NCI-H187 treated with DMSO at 0.1 percent for 48 hours (cell line): ENCODE measurements at places on chromosomes 1 and 21.

GRCh38 chr1:201883266-201883665 lies 5.4 kb upstream of the SHISA4 start:
- DNase-seq, result no peak

GRCh38 chr1:12502336-12503109 lies 115.5 kb downstream of the DHRS3 start:
- no peak for DNase-seq

GRCh38 chr1:161816201-161816600 lies 50.1 kb downstream of the ATF6 start:
- no peak for DNase-seq

- peak; percentile 1 for DNase-seq
These were observed 40.1 kb upstream of the MYSM1 start for GRCh38 chr1:58739856-58740466.

DNA sequence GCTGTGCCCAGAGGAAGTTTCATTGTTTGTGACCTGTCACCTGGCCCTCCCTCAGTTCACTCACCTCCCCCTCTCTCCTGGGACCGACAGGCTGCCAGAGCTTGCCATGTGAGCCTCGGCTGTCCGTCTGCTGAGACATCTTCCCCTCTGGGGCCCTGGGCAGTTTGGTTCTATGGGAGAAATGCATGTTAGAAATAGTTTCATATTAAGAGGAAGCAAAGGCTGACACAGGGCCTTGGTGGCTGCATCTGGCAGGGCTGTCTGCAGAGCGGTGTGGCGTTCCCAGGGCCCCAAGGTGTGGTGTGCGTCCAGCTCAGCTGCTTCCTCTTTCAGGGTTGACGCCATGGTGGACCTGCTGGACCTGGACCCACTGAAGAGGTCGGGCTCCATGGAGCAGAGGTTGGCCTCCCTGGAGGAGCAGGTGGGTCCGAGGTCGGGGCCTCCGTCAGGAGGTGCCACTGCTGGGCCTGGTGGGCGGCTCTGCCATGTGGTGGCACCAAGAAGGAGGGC lies 31.9 kb upstream of the LRRC3 start:
- DNase-seq, result no peak

- no peak for DNase-seq
These were observed 159.9 kb downstream of the ZBTB18 start for GRCh38 chr1:244210884-244211558.

GRCh38 chr1:241844593-241844992 lies 3.4 kb upstream of the EXO1 start:
- DNase-seq, result no peak

- DNase-seq, result no peak
These were observed 30.1 kb upstream of the CHAF1B start for GRCh38 chr21:36354918-36355680.

- no peak for DNase-seq
These were observed 29.5 kb upstream of the ECE1 start for GRCh38 chr1:21319447-21320407.

DNA sequence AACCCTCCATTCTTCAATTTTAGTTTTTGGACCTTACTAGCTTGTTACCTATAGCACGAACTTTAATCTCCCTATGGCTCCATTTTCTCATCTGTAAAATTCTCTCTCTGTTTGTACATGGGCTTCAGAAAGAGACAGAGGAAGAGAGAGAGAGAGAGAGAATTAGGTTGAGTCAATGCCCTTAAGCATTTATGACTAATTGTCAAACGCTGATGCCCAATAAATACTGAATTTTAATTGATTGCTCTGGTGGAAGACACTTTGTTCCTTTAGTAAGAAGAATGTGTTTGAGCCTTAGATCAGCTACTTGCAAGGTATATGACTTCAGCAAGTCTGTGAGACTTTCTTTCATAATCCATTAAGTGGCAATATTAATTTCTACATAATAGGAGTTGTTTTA lies 743.1 kb upstream of the ADGRL4 start:
- DNase-seq, result no peak

- DNase-seq, result no peak
These were observed 106.9 kb upstream of the LYPLAL1 start for GRCh38 chr1:219066631-219067349.

DNA sequence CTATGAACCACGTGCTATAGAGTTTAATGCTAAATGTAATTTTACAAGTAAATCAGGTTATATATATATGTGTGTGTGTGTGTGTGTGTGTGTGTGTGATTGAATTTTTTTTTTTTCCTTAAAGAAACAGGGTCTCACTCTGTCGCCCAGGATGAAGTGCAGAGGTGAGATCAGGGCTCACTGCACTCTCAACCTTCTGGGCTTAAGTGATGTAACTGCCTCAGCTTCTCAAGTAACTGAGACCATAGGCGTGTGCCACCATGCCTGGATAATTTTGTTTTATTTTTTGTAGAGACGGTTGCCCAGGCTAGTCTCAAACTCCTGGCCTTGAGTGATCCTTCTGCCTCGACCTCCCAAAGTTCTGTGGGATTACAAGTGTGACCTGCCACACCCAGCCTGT lies 26.3 kb downstream of the POU2F1 start:
- no peak for DNase-seq

DNA sequence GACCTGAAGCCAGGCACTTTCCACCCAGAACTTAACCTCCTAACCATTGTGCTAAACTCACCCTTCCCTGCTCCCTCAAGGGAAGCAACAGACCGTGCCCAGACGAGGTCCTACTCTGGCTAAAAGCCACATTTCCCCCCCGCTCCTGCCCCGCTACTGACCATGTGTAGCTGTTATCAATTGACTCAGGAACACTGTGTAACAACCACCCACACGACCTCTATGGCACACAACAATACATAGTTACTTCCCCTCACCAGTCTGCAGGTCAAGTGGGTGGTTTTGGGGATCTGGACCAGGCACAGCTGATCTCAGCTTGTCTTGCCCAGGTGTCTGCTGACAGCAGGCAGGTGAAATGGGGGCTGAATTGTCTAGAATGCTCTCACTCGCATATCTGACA lies 40.1 kb downstream of the CAMK2N1 start:
- DNase-seq, result no peak

DNA sequence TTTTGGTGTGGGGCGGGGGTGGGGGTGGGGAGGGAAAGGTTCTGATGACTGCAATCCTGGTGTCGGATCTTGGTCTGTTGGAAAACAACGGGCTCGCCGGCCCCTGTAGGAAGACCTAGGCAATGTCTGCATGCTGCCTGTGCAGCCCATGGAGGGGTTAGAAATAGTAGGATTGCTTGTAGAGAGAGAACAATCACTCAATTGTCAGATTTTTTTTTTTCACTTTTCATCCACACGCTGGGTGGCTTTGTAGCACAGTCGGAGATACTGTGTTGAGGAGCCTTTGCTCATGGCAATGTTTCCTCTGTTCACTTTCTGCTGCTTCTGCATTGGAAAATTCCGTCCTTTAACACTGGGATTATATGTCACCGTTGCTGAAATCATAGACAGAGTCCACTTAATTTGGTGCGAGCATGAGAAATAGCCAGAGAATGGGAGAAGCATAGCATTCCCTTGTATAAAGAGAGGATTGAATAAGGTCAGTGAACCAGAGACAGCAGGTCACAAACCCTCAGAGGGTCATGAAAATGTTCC lies 107.5 kb downstream of the MRPS6 start:
- no peak for DNase-seq

DNA sequence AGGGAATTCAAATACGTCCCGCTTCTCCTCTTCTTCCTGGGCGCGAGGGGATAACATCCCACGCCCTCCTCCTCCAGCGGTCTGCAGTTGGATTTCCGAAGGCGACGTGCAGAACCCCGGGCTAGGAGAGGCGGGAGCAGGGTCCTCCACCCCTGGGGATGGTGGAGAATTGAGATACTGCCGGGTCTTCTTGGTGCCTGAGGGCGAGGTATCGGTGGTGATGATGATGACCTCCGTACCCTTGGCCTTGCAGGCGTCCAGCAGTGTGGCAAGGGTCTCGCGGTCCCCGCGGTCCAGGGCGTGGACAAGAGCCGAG lies 3.2 kb upstream of the LIX1L start:
- DNase-seq, result no peak

- no peak for DNase-seq
These were observed 53.1 kb downstream of the APP start for GRCh38 chr21:26117324-26117971.

- DNase-seq, result no peak
These were observed 172.7 kb upstream of the ZP4 start for GRCh38 chr1:238063454-238063853.

- DNase-seq, result no peak
These were observed 47.4 kb downstream of the ACTN2 start for GRCh38 chr1:236733653-236734052.

DNA sequence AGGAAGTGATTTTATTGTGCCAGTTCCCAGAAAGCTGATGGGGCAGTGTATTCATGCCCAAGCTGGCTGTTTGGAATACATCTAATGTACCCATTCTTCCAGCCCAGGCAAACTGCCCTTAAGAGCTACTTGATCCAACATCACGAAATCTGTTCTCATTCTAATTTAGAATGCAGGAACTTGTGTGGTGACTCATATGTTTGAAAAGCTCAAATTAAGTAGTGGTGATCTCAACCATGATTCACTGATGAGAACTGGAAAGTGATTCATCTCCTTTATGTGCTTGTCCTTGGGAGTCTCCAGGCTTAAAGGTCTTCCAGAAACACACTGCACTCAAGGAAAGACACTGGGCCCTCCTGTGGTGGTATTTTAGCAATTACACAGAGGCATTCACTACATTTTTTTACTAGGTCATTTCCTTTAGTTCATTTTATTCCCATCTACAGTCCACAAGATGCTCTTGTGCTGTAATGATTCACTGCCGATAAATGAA lies 65.4 kb downstream of the RPE65 start:
- DNase-seq, result no peak

DNA sequence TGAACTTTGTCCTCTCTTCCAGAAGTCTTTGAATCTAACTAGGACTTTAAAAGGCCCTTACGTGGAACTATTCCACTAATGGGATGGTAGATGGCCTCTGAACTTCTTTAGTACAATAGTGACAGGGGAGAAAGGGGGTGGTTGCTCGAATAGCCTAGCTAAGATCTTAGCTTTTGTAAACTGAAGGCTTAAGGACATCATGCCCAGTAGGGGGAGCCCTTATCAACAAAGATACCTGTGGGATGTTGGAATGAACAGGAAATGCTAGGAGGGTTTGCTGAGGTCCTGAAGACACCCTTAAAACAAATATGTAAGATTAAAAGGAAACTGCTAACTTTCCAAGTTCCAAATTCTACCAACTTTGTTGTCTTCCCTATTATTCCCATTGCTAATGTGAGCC lies 33.2 kb downstream of the NHLH2 start:
- peak; percentile 28 for DNase-seq

DNA sequence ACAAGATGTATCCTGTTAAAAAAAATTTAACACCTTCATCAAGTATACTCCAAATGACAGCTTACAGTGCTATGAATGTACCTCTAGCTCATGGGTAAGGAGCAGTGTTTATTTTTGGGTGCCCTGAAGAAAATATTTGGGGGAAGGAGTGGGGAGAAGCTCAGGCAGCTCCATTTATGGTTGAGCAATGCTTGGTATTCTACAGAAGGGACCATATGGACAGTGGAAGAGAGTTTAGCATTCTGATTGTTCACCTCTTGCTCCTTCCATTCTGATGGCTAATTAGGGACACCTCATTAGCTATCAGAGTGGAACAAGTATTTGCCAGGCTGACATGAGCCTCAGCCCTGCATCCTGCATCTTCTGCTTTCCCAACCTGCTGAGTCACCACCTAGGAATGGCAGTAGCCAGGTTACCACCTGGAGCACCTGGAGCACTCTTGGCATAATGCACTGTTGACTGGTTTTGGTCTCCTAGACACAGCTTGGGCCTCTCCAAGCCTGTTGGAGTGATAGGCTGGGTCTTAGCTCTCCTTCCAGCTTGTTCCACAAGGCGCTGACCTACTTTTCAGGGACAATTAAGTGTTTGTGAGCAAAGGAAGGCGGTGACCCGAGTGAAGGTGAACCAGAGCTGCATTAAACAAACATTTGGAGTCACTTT lies 62.0 kb upstream of the MACF1 start:
- peak; percentile 50 for DNase-seq

- DNase-seq, result no peak
These were observed 102.7 kb downstream of the TENT5C start for GRCh38 chr1:117708323-117709248.

DNA sequence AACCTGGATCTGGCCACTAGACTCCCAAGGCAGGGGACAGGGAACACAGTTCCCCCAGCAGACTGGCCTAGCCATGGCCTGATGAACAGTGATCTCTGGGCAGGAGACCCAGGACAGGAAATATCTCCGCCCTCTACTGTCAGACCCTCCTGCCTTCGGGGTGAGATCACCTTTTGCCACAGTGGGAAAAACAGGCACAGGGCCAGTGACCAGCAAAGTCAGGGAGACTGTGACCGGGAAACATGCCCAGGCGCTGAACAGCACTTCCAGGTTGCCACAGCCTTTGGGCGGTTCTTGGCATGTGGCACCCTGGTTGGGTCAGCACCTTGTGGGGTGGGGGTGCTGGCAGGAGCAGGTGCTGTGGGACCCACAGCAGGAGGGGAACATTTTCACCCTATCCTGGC lies 8.9 kb upstream of the ZNF669 start:
- no peak for DNase-seq
